ENCODE measurements at places on chromosomes 3 and 15. TPM values are rescaled to one million over a fixed set of nuclear protein-coding genes. Genes with fewer than 3 reads are reported as not detected.

Gene THPO
- 0.94 TPM for total RNA-seq

DNA sequence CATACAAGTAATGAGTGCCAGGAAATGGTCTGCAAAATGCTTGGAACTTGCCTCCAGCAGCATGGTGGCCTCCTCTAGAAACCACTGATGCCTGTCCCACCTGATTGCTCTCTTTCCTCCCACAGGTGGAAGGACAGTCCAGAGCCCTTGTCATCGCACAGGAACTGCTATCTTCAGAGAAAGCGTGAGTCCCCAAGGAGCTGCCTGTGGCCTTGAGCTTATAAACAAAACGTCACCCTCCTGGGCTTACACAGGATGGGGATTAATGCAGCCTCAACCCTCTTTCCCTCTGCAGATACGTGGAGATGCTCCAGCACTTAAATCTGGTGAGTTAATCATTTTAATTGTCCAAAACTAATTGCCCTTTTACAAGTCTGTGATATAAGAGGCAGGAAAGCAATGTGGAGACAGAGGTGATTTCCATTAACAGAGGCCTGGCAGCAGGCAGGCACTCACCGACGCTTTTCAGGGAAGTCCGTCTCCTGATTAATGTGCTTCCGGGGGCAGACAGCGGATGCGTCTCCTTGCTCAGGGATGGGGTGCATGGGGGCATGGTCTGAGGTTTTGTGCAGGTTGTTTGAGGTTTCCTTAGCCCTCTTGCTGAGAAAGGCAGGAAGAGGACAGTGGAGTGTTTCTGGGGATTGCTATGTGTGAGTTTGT lies 61.8 kb downstream of the FGD5 start:
- ATAC-seq, result no peak

DNA sequence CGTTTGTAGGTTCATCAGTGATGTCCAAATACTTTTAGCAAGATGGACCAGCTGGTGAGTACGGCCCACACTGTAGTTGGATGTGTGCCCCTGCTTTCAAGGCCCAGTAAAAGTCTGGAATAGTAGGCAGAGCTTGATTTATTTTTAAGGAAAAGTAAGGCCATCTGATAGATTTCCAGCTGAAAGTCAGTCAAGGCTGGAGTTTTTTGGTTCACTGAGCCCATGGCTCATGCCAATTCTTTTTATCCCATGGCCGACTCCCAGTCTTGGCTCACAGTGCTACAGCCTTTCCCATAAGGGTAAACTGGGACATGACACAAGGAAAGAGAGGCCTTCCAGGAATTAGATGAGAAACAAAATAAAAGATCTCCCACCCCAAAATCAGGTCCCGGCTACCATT lies 13.5 kb downstream of the CCDC80 start:
- ATAC-seq, result peak; percentile 52

- no peak for ATAC-seq
Measured at GRCh38 chr3:39892068-39892467, 82.7 kb downstream of the MYRIP start.

DNA sequence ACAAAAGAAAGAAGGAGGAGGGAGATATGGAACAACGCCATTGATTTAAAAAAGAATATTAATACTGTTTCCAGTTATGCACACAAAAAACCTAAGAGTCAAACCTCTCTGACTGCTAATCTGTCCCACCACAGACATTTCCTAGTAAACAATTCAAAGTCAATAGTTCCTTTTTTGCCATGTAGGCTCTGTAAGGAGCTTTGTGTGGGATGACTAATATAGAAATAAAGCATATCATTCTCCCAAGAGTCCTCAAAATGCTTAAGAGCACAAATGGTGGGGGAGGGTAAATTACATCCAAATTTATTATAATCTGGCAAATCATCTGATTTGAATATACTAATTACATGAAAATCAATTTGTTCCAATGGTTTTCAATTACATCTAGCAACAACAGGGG lies 155.9 kb upstream of the CNTN4 start:
- no peak for ATAC-seq

GRCh38 chr15:27545494-27546255 lies 553.4 kb downstream of the OCA2 start:
- no peak for ATAC-seq

Gene PCSK6
- total RNA-seq, result 12.8 TPM
